ENCODE measurements at places on chromosomes 3 and 15.

DNA sequence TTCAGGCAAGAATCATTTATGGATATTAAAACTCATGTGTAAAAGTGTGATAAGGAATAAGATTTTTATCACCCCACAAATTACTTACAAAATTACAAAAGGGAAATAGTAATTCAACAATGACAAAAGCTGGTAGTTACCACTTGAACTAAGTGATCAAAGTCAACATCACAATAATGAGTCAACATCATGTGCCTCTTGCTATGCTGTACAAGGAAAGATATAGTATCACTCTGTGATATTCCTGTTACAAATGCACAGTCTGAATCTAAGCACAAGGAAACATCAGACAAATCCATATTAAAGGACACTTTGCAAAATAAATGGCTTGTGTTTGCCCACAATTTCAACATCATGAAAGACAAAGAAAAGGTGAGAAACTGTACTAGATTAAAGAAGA is 90.5 kb upstream of the PLCL2 start:
- no peak for DNase-seq

DNA sequence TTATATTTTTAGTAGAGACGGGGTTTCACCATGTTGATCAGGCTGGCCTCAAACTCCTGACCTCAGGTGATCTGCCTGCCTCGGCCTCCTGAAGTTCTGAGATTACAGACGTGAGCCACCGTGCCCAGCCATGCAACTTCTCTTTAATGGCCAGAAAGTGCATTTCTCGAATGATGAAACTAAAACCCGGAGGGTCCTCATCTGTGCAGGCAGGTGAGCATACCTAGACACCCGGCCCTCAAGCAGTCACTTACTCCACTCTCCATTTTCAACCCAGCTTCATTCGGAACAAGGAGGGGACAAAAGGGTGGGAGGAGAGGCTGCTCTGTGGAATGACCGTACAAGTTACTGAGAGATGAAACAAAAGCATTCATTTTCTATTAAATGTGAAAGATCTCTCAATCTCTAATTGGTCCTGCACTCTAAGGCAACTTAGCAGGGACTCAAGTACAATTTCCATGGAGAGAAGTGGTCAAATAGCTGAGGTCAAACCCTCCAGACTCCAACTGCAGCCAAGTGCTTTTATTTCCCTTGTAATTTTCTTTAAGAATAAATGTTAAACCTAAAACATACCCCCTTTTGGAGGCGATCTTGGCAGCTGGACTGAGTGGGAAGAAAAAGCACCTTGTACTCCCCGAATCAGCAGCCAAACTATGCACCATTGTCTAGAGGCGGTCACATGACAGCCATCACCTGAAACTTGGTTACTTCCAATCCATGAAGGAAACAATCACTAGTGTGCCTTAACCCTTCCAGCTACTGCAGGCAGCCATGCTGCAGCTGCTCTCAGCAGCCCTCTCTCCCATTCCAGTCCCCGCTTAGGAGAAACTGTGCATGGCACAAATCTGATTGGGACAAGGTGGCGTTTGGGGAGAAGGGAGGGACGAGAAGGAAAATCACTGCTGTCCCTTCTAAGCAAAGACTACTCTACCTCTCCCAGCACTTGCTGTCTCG is 62.2 kb downstream of the VGLL4 start:
- no peak for DNase-seq

GRCh38 chr15:59443341-59444072 is 5.5 kb downstream of the FAM81A start:
- DNase-seq: no peak

DNA sequence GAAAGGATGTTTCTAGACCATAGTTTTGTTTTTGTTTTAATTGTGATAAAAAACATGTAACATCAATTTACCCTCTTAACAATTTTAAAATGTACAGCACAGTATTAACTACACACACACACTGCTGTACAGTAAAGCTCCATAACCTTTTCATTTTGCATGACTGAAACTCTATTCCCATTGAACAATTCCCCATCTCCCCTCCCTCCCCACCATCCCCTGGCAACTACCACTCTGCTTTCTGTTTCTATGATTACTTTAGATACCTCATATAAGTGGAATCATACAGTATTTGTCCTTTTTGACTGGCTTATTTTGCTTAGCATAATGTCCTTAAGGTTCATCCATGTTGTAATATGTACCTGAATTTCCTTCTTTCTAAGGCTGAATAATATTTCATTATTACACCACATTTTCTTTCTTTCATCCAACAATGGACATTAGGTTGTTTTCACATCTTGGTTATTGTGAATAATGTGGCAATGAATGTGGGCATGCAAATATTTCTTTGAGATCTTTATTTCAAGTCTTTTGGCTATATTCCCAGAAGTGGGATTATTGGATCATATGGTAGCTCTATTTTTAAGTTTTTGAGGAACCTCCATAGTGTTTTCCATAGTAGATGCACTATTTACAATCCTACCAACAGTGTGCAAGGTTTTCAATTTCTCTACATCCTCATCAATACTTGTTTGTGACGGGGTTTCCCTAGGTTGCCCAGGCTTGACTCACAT is 10.7 kb downstream of the CHST14 start:
- no peak for DNase-seq

GRCh38 chr3:127166501-127167065 is 26.3 kb upstream of the PRR23E start:
- DNase-seq: no peak

DNA sequence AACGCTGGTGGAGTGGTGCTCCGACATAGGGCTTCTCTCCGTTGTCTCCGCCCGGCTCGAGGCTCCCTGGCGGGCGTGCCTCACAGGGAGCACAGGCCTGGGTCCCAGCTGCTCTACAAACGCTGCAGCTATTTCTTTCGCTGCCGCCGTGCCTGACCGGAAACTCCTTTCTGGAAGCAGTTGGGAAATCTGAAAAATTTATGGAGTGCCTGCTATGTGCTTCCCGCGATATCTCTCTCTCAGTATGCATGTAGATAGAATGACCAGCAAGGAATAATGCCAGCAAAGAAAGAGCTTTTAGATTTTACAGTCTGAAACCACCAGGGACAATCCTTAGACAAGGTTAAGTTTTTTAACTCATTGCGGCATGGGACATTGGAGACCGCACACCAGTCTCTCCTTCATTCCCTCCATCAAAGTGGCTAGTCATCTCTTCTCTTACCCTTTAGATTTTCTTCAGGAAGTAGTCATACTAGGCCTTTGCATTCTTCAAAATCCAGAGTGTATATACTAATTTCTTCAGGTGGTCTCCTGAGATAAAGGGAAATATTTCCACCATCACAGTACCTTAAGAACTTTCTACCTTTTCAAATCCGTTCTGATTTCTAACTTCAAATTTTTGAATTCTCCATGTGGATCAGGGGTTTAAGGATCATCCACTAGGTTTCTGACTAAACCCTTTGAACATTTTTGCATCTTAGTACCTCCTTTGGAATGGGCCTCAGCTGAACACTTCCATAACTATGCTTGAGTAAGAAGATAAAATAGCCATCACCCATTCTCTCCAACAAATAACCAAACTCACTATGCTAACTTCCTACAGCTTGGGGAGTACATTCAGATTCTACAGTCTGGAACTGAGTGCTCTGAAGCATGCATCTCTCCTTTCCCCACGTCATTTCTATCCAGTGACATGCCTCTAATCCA is 1.1 kb upstream of the NPHP3 start:
- DNase-seq: no peak

DNA sequence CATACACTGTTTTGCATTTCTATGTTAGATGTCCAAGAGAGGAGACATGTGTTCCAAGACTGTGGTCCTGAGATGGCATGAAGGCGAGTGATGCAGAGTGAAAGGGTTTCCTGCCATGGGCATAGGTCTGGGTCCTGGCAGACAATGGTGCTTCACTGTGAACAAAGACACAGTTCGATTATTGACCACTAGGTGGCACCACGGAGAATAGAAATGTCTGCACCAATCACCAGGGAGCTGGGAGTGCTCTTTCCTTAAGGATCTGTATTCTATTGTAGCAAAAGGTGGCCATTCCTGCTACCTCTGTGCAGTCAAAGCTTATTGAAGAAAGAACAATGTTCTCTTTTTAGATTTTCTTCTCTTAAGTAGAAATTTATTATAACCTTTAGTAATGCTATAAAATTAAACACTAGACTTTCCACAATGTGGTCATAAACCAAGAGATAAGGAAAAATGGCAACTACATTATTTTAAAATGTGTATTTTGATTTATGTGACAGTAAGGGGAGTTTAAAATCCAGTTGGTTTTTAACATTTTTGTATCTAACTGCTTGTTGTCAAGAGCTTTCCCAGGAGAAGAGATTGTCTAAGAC is 88.7 kb downstream of the GABRG3 start:
- peak; percentile 33 for DNase-seq

GRCh38 chr3:117928836-117929235 is 1105.8 kb downstream of the IGSF11 start:
- no peak for DNase-seq

DNA sequence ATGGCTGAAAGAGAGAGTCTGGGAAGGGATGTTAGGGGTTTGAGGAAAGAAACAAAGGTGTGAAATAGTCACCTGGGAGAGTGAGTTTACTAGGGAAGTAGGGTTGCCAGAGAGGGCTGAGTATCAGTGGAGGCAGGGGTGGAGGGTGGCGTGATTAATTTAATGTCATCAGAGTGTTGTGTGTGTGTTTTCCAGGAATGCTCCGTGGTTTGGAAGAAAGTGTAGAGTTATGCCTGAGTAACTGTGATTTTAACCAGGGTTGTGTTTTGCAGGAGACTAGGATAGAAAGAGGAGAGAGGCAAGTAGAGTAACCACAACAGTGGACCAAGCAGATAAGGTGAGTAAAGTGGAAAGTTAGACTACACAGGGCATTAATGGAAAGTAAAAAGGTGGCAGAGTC is 27.2 kb downstream of the PLD1 start:
- no peak for DNase-seq

- DNase-seq: no peak
These were observed 145.6 kb downstream of the TCF12 start for GRCh38 chr15:57064033-57064432.

DNA sequence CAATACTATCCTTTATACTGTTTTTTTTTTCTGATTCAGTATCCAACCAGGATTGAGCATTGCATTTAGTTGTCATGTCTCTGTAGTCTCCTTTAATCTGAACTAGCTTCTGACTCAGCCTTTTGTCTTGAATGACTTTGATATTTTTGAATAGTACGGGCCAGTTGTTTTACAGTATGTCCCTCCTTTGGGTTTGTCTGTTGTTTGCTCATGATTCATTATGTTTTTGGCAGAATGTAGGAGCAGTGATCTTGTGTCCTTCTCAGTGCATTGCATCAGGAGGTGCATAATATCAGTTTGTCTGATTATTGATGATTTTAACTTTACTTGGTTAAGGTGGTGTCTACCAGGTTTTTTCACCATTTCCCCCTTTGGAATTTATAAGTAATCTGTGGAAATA is 20.5 kb downstream of the EXOG start:
- DNase-seq: no peak

- DNase-seq: no peak
These were observed 116.1 kb downstream of the PCCB start for GRCh38 chr3:136366289-136366688.

- DNase-seq: no peak
These were observed 670 bp upstream of the ATP13A3 start for GRCh38 chr3:194487289-194488054.

GRCh38 chr3:57727106-57727505 is 29.0 kb upstream of the SLMAP start:
- peak; percentile 25 for DNase-seq

DNA sequence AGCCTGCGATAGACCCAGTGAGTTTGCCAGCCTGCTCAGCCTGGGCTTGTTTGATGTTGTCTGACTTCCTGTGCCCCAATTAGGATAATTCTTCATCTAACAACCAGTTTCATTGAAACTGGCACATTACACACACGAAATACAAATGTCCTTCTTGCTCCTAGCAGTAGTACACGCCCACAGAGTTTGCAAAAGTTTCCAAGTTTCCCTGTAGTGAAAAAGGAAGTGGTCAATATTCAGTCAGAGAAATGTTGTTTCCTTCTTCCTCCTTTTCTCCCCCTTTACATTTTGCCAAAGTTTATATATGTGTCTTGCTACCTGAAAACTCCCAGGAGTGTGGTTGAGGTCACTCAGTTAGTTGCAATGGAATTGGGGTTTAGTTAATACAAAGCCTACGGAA is 58.4 kb upstream of the LRTM1 start:
- no peak for DNase-seq

DNA sequence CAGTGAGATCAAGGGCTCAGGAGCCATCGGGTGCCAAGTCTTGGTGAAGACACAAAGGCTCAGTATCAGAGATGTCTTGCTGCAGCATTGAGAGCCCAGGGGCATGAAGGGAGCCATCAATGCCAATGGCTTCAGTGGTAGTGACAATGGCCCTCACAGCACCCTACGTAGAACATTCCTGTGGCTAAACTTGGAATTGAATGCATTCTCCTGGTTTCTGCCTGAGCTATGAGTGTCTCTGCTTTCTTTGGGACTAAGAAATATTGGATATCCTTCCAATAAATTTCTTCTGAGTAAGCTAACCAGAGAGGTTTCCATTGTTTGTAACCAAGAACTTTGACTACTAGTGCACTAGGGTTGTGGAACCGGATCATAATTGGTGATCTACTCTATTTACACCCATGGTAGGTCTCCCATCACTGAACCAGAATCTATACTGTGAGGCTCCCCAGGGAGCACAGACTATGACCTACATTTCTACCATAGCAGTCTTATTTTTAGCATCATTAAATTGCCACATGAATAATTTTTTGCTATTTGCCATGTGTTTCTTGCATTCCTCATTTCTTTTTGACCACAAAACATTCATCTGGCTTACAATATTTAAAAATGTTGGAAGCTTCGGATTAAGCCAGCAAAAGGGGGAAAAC is 31.6 kb upstream of the PDZRN3 start:
- DNase-seq: peak; percentile 29

- DNase-seq: no peak
These were observed 45.0 kb downstream of the SLC12A6 start for GRCh38 chr15:34292621-34293020.

GRCh38 chr3:130801473-130801872 is 54.8 kb upstream of the PIK3R4 start:
- no peak for DNase-seq

- no peak for DNase-seq
These were observed 14.6 kb downstream of the SPINK8 start for GRCh38 chr3:48318713-48319468.

- no peak for DNase-seq
These were observed 311.5 kb upstream of the DCBLD2 start for GRCh38 chr3:99212969-99213368.

DNA sequence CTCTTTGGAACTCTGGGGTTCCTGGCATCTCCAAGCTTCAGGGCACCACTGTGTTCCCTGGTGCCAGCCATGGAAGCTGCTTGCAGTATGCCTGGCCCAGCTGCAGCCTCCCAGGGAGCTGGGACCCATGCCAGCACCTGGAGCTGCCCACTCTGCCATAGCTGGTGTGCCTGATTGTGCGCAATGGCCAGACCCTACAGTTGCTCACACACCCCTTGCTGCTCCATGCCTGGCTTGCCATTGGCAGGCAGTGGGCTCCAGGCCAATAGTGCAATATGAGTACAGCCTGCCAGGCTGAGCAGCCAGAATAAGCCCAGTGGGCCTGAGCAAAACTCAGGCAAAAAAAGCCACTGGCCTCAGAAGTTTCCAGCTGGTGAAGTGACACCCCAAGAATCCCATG is 43.8 kb upstream of the LRRFIP2 start:
- DNase-seq: no peak

- DNase-seq: no peak
These were observed 60.4 kb upstream of the KCNAB1 start for GRCh38 chr3:156059950-156060501.

GRCh38 chr3:154243353-154243752 is 80.9 kb downstream of the DHX36 start:
- peak; percentile 35 for DNase-seq
